ENCODE measurements at places on chromosomes 2 and 18.

- DNase-seq, result no peak
Measured at GRCh38 chr2:189350540-189351209, 90.6 kb upstream of the WDR75 start.

- no peak for DNase-seq
Measured at GRCh38 chr2:118016911-118017310, 3.0 kb upstream of the CCDC93 start.

GRCh38 chr2:217593732-217594131, 409.1 kb downstream of the TNS1 start:
- DNase-seq, result no peak

GRCh38 chr2:190186238-190186637, 123.7 kb upstream of the MSTN start:
- no peak for DNase-seq

Measured in activated naive CD8-positive, alpha-beta T cell treated with anti-CD3 and anti-CD28 coated beads, Interleukin-2, amount 50 U/mL, for 24 hours (primary cell).